ENCODE measurements at places on chromosomes 5 and 9.

DNA sequence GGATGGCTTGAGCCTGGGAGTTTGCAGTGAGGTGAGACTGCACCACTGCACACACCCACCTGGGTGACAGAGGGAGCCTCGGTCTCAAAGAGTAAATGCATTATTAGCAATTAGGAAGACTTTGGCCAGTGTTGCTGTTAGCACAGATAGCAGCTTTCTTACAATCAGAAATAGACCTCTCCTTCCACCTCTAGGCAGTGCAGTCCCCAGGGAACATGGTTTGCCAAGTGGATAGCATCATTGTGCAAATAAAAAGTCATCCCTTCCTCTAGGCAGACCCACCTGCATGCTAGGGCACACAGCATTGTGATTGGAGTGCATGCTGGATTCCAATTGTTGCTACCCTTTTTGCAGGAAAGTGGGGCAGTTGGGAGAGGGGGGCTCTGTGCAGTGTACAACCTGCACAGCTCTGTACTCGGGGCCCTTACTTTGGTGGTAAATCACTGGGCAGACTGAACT is 77.9 kb upstream of the KLF9 start:
- DNase-seq = no peak

DNA sequence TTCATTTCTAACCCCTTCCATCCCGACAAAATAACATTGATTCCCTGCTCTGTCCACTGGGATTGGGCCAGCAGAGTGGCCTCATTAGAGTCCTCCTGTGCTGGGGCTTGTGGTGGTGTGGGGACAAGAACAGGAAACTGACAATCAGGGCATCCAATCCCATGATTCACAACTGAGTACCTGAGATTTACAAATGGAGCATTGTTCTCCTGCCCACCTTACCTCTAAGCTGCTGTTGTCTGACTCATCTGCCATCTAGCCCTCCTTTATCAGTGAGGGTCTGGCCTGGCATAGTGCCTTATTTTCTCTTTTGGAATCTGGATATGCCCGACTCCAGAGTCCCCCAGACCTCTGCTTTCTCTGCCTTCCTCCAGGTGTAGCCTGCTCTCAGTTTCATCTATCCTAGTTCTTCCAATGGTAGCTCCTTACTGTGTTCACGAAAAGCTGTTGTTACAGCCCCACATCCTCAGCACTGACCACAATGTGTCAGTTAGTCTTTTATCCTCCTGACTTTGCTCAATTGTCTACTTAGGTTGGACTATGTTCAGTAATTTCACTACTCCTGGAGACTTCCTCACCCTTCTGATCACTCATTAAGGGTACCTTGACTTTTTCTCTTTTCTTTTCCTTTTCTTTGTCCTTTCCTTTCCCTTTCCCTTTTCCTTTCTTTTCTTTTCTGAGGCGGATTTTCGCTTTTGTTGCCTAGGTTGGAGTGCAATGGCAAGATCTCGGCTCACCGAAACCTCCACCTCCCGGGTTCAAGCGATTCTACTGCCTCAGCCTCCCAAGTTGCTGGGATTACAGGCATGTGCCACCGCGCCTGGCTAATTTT is 13.4 kb downstream of the WNT8A start:
- DNase-seq = no peak

- DNase-seq = no peak
Measured at GRCh38 chr5:54329731-54330709, 19.6 kb upstream of the ARL15 start.

- DNase-seq = no peak
Measured at GRCh38 chr5:179371121-179371510, 25.9 kb upstream of the ADAMTS2 start.

GRCh38 chr9:1337169-1337568 is 287.0 kb downstream of the DMRT2 start:
- no peak for DNase-seq

DNA sequence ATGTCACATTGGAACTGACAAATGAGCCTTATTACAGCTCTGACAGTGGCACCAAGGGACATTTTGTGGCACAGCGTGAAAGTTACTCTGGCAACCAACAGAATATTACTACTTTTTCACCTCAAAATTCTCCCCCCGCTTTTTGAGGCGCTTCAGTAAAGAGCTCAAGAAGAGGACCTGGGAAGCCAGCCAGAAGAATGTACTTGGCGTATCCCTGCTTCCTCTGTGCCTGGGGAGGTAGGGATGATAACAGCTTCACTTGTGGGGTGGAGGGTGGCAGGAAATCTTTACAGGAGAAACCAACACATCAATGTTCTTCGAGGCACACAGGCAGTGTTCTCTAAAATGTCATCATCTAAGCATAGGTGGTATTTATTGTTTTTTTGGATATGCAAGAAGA is 624.1 kb downstream of the NR2F1-AS1 start:
- no peak for DNase-seq

DNA sequence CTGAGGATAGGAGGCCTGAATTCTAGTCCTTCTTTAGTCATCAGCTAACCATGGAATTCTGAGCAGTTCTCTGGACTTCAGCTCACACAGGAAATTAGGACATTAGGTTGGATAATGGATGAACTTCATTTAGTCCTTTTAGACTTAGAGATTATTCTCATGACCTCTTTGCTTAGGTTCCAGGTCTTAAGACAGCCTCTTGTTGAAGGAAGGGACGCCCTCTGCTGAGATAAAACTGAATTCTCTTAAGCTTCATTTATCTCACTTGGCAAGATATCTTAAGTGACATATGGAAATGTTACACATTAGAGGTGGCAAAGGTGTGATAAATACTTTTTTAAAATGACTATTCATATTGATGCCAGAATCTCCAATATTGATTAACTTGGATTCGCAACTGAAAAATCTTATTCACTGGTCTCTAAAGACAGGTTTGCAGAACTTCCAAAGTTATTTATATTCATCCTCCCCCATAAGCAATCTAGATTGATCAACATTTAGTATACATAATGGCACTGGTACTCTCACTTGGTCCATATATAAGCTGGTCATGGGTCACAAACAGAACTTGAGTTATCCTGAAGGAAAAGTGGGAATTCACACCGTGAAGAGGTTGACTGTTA is 16.9 kb upstream of the ZNF366 start:
- no peak for DNase-seq

GRCh38 chr9:92960561-92961290 is 13.4 kb downstream of the FGD3 start:
- no peak for DNase-seq

GRCh38 chr9:133121915-133122550 is 993 bp upstream of the RALGDS start:
- no peak for DNase-seq

DNA sequence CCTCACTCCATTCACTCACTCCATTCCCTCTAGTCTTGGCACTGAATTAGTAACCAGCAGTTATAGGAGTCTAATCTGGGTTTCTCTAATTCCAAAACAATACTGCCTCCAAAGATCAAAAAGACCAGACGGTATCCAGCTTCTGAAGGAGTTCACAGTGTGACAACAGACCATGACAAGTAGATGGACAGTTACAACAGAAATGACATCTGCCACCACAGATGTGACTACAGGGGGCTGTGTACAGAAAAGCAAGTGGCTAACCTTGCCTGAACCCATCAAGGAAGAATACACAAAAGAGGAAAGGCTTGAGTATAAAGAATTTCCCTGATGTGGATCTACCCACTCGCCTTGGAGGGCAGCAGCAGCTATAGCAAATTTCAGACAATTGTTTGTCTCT is 112.4 kb downstream of the ACTL7B start:
- DNase-seq = no peak

DNA sequence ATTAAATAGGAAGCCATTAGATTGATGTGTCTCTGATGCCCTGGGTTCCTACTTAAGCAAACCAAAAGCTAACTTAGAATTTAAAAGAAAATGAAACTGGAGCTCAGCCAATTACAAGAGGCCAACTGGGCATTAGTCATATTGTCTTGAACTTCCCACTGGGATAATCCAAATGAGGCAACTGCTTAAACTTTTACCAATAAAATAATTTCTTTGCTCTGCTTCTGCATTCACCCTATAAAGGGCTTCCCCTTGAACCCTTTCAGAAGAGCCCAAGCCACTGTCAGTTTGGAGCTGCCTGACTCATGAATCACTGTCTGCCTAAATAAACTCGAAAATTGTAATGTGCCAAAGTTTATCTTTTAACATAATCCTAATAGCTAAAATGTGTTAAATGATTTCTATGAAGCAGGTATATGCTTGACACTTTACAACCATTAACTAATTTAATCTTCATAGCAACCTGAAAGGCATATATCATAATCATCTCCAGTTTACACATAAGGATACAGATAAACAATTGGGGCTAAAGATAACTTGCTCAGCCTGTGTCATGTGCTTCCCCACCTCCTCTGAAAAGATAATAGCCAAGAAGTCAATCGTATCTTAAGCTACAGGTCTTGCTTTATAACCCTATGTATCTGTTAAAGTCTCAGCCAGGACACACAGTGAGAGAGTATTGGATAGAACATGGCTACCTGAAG is 11.5 kb downstream of the GPR150 start:
- no peak for DNase-seq

DNA sequence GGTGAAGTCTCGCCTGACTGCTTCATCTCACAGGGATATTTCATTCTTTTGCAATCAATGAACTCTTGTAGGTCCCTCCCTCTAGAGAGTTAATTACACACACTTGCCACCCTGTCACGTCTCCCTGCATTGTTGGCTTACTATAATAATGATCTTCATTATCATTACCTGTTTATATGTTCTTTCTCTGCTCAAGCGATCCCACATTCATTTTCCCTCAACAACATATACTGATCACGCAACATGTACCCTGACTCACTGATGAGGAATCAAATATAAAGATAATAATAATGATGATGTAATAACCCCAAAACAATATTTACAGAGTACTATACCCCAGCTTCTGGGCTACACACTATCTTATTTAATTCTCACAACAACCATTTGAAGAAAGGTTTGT is 88.5 kb downstream of the FEM1C start:
- DNase-seq = no peak

DNA sequence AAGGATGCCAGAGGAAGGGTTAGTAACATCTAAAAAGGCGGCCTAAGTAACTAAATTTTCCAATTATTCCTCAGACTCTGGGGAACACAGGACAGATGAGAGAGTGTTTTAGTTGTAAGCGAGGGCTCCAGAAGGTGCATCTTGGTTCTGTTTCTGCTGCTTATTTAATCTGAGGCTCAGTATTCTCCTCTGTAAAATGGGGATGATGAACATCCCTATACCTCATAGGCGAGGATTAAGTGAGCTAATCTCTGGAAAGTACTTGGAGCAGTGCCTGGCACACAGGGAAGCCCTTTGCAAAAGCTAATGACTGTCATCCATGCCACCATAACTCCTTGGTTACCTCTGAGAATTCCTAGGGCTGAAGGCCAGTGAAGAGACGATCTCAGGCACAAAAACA is 59.0 kb downstream of the SHB start:
- no peak for DNase-seq

- DNase-seq = no peak
Measured at GRCh38 chr9:90514877-90515276, 127.7 kb downstream of the DIRAS2 start.

DNA sequence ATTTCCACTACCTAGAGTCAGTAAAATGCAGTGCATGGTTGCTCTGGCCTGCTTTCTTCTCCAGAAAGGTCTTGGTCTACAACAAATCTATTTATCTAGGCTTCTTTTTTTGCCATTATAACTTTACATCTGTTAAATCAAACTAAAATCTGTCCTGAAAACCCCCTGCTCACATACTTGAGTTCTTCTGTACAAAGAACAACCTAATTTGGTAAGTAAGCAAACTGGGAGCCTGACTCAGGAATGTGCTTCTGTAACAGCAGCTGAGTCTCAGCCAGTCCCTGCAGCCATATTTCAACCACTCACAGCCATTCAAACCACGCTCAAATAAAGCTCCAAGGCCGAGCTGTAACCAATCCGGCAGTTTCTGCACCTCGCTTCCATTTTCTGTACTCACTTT is 95.8 kb downstream of the PLPP1 start:
- DNase-seq = no peak

DNA sequence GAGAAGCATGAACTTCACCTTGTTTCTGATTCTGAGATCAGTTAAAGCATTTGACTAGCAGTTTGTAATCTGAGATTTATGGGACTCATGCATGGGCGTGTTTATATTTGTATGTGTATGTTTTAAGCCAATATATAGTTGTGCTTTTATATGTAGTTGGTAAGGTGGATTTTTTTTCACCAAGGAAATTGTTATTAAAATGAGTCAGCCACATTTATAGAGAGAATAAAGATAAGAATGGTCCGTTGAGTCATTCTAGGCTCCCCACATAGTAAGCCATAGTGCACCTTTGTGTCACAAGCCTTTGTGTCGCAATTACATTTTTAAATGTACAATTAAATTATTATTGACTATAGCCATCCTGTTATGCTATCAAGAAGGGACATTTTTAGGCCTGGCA is 89.0 kb downstream of the NLN start:
- DNase-seq = no peak

GRCh38 chr5:107483231-107484024 is 187.3 kb downstream of the EFNA5 start:
- DNase-seq = no peak

DNA sequence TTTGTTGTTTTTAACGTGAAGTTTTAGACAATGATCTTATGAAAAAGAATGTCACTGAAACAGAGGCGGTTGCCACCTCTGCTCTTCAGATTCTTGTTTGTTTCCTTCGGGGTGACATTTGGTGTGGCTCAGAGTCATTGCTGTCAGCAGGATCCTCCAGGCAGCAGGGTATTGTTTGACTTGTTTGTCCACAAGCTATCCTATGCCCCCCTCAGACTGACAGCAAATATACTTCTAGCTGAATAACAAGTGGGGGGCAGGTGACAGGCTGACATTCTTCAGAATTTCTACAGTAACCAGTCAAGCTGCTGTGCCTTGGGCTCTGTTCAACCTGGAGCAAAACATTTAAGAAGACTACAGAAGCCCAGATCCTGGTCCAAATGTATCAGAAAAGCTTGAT is 383.3 kb downstream of the YTHDC2 start:
- no peak for DNase-seq

DNA sequence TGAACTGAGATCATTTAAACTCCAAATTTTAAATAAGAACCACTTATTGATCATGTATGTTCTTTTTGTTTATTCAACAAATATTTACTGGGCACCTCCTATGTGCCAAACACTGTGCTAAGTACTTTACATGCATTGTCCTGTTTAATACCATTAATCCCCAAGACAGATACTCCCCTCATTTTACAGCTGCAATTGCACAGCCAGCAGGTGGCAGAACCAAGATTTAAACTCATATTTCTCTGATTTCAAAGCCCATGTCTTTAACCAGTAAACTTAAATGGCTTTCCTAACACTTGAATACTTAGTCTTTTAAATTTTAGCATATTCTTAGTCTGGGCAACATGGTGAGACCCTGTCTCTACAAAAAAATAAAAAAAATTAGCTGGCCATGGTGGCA is 43.4 kb upstream of the KIAA1958 start:
- no peak for DNase-seq

DNA sequence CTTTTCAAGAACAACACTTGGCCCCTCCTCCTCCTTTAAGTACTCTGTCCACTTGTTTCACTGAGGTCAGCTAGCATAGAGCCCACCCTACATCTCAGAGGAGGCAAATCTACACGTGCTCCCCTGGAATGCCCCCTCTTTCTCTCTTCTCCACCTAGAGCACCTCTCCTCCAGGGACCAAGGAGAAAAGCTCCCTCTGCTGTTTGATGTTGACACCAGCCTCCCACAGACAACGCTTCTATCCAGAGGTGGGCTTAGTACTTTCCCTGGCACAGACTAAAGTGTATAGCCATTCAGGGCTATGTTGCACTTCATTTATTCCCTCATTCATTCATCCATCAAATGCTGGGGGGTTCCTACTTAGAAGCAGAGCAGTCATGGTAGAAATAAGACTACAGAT is 68.2 kb upstream of the TAF1L start:
- DNase-seq = no peak

GRCh38 chr9:75891277-75891741 is 836 bp downstream of the PCSK5 start:
- no peak for DNase-seq

GRCh38 chr9:111983484-111983908 is 86.9 kb downstream of the UGCG start:
- DNase-seq = peak; percentile 44
